Activated T-cell treated with anti-CD3 and anti-CD28 coated beads, Interleukin-2, amount 50 U/mL, for 24 hours (primary cell): ENCODE measurements at places on chromosomes 2 and 18.

DNA sequence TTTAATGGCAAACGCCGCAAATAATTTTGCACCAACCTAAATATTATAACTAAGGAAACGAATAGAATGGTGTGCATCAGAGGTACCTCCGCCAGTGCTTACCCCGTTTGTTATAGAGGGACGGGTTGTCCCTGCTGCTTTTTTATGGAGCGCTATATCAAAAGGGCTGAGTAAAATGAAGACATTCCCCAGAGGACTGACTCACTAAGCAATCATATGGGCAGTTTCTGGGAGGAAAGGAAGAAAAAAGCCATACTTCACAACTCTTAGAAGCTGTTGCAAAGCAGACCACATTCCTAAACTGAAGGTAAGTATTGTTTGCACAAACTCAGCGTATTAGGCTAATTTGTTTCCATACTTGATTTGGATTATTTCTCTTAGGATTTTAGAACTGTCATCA, 12.9 kb downstream of the ID2 start:
- H3K27ac ChIP-seq: no peak overlapping the region
- peaks cover 28% of the 10 kb centered on the region for H3K27me3 ChIP-seq
- DNase-seq: no peak

DNA sequence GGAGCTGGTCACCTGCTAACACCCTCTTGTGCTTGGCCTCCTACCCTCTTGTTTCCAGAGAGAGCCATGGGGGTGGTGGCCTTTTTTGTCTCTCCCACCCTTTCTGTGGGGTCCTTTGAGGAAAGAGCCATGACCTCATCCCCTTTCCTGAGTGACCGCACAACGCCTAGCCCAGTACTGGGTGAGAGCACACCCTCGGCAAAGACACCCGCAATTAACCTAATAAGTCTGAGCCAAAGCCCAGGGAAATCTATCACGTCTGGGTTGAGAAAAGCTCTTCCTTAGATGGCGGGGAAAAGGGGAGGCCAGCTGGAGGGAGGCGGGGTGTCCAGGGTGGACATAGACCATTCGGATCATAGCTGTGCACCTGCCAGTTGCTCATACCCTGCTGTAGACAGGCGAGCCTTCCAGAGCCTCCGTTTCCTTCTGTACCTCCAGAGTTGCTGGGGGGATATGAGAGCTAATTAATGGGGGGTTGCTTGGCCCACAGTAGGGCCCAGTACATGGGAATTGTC, 93.7 kb upstream of the MCFD2 start:
- no peak overlapping the region for H3K4me3 ChIP-seq
- H3K4me1 ChIP-seq: no peaks in the 10 kb centered on the region
- no peak overlapping the region for H3K27ac ChIP-seq
- H3K27me3 ChIP-seq: no peaks in the 10 kb centered on the region
- no peak for DNase-seq

DNA sequence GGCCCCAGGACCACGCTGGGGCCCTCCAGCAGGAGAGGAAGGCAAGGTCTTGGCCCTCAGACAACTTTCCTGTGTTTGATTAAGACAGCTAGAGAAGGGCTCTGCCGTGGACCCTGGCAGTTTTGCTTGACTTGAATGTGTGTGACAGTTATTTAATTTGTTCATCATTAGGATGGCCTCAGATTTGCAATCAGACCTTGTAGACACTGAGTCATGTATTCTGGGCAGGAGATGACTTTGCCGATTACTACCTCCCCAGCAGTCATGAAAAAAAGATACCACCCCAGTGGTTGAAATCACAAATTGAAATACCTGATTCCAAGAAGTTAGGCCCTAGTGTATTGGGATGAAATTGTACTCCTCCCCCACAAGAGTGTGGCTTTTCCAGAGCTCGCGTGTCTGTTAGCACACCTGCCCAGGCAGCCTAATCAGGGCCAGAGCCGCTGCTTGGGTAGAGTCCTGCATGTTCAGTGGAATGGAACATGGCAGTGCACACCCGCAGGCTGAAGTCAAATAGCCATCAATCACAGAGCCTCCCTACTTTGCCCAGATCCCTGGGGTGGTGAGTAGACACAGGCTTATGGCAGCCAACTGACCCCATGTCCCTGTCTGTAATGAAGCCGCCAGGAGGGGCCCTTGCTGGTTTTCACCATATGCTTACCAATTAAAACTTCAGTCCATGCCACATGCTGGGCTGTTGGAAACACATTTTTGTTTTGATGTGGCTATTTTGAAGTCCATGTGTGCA, 122.5 kb downstream of the TPGS2 start:
- H3K4me3 ChIP-seq: no peak overlapping the region
- H3K27me3 ChIP-seq: peaks cover 31% of the 10 kb centered on the region
- H3K4me1 ChIP-seq: no peaks in the 10 kb centered on the region

- no peak overlapping the region for H3K4me3 ChIP-seq
- H3K36me3 ChIP-seq: no peaks in the 10 kb centered on the region
- no peaks in the 10 kb centered on the region for H3K4me1 ChIP-seq
- H3K27me3 ChIP-seq: peaks cover 27% of the 10 kb centered on the region
- no peak for DNase-seq
- no peak overlapping the region for H3K27ac ChIP-seq
Observed at GRCh38 chr18:55328301-55328700, 259.7 kb downstream of the TCF4 start.

DNA sequence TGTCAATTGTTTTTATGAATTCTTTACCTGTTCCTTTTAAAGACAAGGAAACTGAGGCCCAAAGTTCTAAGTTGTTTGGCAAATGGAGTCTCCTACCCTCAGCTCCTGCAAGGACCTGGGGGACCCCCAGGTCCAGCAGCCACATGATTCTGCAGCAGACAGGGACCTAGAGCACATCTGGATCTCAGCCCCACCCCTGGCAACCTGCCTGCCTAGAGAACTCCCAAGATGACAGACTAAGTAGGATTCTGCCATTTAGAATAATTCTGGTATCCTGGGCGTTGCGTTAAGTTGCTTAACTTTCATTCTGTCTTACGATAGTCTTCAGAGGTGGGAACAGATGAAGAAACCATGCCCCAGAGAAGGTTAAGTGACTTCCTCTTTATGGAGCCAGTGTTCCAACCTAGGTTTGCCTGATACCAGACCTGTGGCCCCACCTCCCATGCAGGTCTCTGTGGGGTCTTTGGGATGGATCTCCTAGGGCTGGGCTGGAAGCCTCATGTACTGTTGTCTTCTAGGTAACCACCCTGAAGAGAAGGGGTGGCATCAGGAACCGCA, 5.6 kb upstream of the CENPA start:
- H3K27ac ChIP-seq: no peak overlapping the region
- H3K4me1 ChIP-seq: peaks cover 16% of the 10 kb centered on the region
- H3K27me3 ChIP-seq: no peaks in the 10 kb centered on the region
- peaks cover 64% of the 10 kb centered on the region for H3K36me3 ChIP-seq

DNA sequence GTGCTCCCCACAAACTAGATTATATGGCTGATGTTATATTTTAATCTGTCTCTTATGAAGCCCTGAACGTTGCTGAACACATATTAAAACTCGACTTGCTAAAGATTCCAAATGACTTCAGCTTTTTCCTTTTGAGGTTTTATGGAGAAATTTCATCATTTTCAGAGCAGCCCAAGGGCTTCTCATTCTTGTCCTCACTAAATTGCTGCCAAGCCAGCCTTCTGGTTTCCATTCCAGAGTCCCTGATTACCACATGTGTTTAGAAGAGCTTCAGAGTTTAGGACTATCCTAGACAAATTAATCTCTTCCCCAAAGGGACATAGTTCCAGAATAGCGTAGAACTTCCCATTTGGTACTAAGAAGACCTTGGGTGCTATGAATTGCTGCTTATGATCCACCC, 77.8 kb upstream of the CCDC195 start:
- no peaks in the 10 kb centered on the region for H3K27me3 ChIP-seq
- DNase-seq: no peak
- peaks cover 1% of the 10 kb centered on the region for H3K4me1 ChIP-seq
- H3K36me3 ChIP-seq: peaks cover 88% of the 10 kb centered on the region
- no peak overlapping the region for H3K4me3 ChIP-seq
